ENCODE measurements at places on chromosomes 6 and 20.

- DNase-seq: no peak
Observed at GRCh38 chr20:54642864-54643667, 167.7 kb downstream of the DOK5 start.

GRCh38 chr6:90399970-90400369 lies 103.3 kb upstream of the BACH2 start:
- DNase-seq: no peak

DNA sequence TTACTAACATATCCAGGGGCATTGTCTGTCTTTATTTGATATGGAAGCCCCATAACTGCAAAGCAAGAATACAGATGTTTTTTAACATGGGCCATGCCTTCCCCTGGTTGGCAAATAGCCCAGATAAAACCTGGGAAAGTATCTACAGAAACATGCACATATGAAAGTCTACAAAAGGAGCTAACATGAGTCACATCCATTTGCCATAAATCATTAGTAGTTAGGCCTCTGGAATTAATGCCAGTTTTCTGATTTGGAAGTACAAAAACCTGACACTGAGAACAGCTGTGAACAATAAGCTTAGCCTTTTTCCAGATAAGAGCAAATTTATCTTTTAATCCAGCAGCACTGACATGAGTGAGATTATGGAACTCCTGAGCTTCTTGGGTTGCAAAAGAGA lies 418.0 kb upstream of the IMPG1 start:
- no peak for DNase-seq

- no peak for DNase-seq
Observed at GRCh38 chr6:62889240-62889639, 322.0 kb upstream of the FKBP1C start.

GRCh38 chr6:127022302-127022701 lies 96.2 kb upstream of the RSPO3 start:
- DNase-seq: no peak

DNA sequence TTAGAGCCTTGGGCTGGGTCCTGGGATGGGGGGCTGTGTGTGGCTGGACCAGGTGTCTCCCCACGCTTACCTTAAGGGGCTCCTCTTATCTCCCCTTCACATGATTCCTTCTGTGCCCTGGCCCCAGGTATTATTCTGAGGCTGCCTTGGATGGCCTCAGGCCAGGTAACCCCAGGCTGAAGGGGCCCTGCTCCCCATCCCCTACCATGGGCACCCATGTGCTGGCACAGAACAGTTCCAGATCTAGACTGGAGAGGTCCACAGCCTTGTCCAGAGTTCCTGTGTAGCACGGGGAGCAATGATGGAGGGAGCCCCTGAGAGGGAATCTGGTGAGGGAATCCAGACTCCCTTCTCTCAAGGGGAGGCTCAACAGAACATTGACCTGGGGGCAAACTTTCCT lies 32.1 kb downstream of the MOCS1 start:
- DNase-seq: no peak

- DNase-seq: no peak
Observed at GRCh38 chr6:14742171-14742570, 503.7 kb upstream of the JARID2 start.
